Activated naive CD4-positive, alpha-beta T cell treated with anti-CD3 and anti-CD28 coated beads for 36 hours (primary cell): ENCODE measurements at places on chromosomes 1 and 21.

DNA sequence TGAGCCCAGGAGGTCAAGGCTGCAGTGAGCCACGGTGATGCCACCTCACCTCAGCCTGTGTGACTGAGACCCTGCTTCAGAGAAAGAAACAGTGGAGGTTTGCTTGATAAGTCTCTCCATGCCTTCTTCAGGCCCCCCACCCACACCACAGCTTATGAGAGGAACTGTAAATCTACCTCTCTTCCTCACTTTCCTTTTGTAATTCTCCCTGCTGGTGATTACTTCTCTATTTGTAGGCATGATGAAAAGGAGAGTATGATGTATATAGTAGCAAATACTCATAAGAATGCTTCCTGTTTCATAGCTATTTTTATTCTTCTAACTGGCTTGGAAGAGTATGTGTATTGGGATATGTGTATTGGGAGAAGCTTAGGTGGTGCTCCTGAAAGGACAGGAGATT lies 186.3 kb downstream of the VPS13D start:
- H3K36me3 ChIP-seq = peaks cover 16% of the 10 kb centered on the region
- no peaks in the 10 kb centered on the region for H3K27me3 ChIP-seq
- no peak for DNase-seq
- H3K4me1 ChIP-seq = peaks cover 37% of the 10 kb centered on the region
- H3K4me3 ChIP-seq = no peak overlapping the region

DNA sequence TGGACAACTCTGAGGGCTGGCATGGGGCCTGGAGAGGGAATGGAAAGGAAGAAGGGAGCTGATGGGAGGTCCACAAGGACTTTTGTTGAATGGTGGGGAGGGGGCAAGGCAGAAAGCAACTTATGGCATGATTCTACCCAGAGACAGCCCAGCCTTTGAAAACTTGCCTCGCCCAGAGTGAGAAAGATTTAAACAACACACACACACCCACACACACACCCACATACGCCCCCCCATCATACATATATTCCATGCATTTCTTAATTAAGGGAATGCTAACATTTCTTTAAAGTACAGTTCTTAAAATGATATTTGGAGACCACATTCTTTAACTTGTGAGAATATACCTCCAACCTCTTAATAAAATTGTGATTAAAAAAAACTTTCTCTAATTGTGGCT lies 115.4 kb upstream of the F3 start:
- H3K36me3 ChIP-seq = no peaks in the 10 kb centered on the region
- H3K4me1 ChIP-seq = no peaks in the 10 kb centered on the region
- no peak overlapping the region for H3K4me3 ChIP-seq
- H3K27me3 ChIP-seq = no peaks in the 10 kb centered on the region
- no peak overlapping the region for H3K27ac ChIP-seq

GRCh38 chr1:183956559-183957188 lies 80.9 kb downstream of the COLGALT2 start:
- H3K4me3 ChIP-seq = no peak overlapping the region
- H3K27me3 ChIP-seq = no peaks in the 10 kb centered on the region
- H3K36me3 ChIP-seq = no peaks in the 10 kb centered on the region
- DNase-seq = peak; percentile 71
- no peaks in the 10 kb centered on the region for H3K4me1 ChIP-seq

DNA sequence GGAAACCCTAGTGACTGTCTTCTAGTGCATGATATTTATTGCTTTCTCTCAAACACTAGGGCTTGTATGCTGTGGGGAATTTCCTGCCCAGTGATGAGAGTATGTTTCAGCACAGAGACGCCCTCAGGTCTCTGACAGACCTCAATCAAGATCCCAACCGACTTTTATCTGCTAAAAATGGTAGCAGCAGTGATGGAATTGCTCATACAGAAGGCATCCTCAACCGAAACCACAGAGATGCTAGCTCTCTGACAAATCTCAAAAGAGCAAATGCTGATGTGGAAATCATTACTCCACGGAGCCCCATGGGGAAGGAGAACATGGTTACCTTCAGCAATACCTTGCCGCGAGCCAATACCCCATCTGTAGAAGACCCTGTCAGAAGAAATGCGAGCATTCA lies 41.3 kb downstream of the PLPPR4 start:
- no peak overlapping the region for H3K4me3 ChIP-seq
- no peaks in the 10 kb centered on the region for H3K36me3 ChIP-seq
- DNase-seq = no peak
- peaks cover 4% of the 10 kb centered on the region for H3K27me3 ChIP-seq
- H3K4me1 ChIP-seq = no peaks in the 10 kb centered on the region
- H3K27ac ChIP-seq = no peak overlapping the region

DNA sequence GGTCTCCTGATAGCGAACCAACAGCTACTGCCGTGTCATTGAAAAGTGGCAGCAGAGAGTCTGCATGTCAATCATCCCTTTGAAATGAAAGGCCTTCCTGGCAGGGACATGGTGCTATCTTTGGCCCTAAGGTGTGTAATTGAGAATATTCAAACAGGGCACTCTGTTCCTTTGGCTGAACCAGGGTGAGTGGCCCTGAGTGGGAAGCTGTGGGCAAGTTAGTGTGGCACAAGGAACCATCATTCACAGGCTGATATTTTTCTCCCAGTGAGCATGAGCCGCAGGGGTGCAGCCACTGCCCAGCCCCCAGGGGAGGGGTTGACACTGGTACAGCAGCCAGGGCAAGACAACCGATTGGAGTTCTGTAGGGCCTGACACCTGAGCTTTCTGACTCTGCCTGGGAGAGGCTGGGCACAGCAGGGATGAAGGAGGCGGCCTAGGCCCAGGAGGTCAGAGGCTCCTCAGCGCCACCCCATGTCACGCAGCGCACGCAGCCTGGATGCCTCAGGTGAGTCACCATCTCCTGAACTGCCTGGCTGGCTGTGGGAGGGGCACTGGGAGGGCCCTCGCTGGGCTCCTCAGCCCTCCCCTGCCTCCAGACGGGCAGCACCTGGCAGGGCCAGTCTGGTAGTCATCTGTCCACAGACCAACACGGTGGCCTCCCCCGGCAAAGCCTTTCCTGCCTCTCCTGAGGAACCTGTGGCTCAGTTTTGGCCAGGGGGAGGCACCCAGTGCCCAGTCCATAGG lies 13.2 kb downstream of the QSOX1 start:
- H3K4me1 ChIP-seq = peaks cover 4% of the 10 kb centered on the region
- no peak overlapping the region for H3K27ac ChIP-seq
- no peaks in the 10 kb centered on the region for H3K36me3 ChIP-seq
- no peaks in the 10 kb centered on the region for H3K27me3 ChIP-seq
